ENCODE measurements at places on chromosomes 4 and X.

GRCh38 chr4:6658597-6659075, 18.2 kb downstream of the MRFAP1 start:
- DNase-seq, result no peak

DNA sequence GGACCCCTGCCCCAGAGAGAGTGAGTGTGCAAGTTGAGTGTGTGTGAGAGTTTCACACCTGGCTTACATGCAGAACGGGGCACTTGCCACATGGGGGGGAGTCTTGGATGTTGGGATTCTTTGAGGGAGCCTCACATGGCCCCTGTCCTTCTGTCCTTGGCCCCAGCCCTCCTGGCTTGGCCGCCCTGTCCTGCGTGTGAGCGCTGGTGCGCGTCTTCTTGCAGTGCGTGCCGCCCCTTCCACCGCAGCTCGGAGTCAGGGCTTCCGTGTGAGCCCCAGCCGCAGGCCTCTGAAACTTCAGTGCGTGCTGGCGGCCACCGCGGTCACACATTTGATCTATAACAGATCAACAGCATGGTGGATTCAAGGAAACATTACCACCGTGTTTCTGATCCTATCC, 30.1 kb upstream of the HGFAC start:
- no peak for DNase-seq

DNA sequence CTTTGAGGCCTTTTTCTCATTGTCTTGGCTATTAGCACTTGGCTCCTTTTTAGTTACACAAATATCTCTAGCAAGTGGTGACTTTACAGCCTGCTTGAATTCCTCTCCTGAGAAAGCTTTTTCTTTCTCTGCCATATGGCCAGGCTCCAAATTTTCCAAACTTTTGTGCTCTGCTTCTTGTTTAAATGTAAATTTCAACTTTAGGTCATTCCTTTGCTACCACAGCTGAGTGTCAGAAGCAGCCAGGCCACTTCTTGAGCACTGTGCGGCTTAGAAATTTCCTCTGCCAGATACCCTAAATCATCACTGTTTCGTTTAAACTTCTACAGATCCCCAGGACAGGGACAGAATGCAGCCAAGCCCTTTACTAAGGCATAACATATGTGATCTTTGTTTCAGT, 222.4 kb downstream of the FBXO8 start:
- DNase-seq, result no peak

GRCh38 chrX:47621851-47622250, 2.2 kb upstream of the SYN1 start:
- no peak for DNase-seq

DNA sequence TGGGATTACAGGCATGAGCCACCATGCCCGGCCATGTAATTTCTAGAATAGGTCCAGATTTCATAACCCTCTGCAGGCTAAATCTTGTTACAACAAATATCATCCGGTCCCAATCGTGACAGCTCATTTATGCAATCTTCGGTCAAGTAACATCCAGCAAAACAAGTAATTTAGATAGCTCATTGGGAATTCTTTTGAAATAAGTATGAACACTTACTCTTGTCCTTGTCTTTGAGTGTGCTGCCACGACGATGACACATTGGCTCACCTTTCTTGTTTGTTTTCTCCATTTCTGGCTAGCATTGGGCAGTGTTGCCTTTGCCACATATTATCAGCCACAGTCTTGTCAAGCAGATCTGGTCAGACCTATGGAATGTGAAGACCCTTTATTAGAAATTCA, 92.0 kb downstream of the PHEX start:
- no peak for DNase-seq

GRCh38 chr4:174080361-174080760, 203.1 kb downstream of the FBXO8 start:
- no peak for DNase-seq

GRCh38 chr4:62070291-62070852, 870.2 kb downstream of the ADGRL3 start:
- DNase-seq, result no peak

DNA sequence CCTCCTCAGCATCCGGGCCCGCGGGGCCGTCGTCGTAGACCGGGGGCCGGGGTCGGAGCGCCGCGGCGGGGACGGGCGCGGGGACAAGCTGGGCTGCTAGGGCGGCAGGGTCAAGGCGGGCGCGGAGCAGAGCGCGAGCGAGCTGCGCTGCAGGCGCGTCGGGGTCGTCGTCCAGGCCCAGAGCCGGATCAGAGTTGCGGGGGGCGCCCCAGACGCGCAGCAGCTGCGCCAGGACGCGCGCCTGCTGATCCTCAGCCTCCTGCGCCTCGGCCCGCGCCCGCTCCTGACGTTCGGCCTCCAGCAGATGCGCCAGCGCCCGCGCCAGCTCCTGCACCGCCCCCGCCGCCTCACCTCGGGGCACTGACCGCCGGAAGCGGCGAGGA, 3.5 kb downstream of the PCSK1N start:
- DNase-seq, result no peak

DNA sequence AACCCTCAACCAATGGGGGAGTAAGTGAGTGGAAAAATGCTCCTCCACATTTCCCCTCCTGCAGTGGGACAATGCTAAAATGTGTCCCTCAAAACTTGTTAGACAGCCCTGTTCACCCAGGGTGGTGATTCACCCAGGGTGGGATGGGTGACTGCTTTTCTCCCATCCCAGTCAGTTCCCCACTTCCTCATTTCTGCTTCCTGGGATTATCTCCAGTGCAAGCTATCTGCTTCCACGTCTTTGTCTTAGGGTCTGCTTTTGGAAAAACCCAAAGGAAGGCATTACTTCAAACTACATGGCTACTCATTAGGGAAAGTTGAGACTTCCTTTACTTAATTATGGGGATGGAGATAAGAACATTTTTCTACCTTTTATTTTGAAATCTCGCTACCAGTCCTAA, 45.5 kb downstream of the ETNPPL start:
- no peak for DNase-seq
